ENCODE measurements at places on chromosomes 5 and 9.

GRCh38 chr5:131366428-131366827 lies 102.6 kb downstream of the CDC42SE2 start:
- DNase-seq: no peak

DNA sequence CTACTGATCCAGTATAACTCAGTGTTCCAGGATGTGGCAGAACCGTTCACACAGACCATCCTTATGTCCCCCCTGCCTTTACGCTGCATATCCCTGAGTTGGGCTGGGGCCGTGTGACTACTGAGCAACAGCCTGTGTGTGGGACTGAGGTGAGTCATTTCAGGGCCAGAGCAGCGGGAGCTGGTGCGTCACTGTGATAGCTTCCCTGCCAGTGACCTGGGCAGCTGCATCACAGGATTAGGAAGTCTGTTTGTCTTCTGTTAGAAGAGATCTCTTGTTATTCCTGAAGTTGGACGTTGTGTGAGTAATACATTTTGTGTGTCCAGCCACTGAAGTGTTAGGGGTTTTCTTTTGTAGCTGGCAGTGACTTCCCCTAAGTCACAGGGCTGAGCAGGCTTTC lies 35.6 kb downstream of the TPPP start:
- no peak for DNase-seq

GRCh38 chr9:136900988-136901515 lies 14.7 kb downstream of the TRAF2 start:
- no peak for DNase-seq

DNA sequence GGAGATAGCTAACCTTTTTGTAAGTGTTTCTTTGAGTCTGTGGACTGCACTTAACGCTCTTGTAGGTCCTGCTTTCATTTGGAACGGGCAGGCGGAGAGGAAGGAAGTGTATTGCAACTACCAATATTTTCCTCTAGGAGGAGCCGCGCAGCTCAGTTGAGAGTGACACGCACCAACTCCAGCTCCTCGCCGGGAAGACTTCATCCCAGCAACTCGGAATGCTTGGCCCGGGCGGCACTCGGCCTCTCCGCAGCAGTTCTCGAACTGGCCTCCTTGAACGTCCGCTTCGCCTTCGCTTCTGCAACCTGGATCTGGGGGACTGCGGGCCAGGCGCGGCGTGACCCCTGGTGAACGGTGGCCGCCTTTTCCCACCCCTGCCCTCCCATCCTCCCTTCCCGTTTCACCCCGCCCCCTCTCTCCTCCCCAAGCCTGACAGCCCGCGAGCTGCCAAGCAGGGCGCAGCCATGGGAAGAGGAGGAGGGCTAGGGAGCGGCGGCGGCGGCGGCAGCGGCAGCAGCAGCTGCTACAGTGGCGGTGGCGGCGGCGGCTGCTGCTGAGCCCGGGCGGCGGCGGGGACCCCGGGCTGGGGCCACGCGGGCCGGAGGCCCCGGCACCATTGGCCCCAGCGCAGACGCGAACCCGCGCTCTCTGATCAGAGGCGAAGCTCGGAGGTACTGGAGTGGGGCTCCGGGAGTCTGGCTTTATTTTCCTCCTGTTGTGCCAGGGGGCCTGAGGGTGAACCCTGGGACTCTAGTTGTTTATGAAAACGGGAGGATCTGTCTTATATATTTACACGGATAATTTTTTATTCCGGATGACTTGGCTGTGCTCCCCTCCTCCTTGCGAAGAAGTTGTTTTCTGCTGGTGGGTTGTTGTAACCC lies at the start of gene GHR:
Gene GHR (plus strand): TSS at position 155 of the 881 bp plus-strand sequence. CDS start 142,436 bp downstream, outside the sequence.
- peak; percentile 46 for DNase-seq

DNA sequence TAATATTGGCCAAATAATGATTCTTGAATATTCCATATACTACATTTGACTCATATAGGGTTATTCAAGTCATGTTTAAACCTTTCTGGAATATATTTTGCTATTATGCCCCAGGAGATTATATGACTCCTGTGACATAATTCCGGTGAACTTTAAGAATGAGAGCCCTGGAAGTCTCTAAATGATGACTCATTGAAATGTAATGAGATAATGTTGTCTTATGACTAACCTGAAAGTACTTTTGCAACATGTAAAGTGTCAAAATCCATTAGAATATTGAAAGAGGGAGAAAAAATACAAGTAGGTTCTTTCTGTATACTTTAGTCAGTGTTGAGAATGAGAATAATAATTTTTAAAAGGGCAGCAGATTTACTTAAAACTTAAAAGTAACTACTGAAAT lies 830.4 kb downstream of the MAT2B start:
- no peak for DNase-seq

DNA sequence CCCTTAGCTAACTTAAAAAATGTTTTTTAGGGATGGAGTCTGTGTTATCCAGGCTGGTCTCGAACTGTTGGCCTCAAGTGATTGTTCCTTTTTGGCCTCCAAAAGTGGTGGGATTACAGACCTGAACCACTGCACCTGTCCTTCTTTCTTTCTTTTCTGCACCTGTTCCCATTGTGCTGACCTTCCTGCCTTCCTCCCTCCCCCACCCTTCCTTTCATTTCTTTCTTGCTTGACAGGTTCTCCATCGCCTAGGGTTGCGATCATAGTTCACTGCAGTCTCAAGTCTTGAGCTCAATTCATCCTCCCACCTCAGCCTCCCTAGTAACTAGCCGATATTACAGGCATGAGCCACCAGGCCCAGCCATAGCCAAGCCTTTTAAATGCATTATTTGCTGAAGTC lies 20.6 kb downstream of the JMY start:
- no peak for DNase-seq

GRCh38 chr9:15293804-15294316 lies 13.2 kb downstream of the TTC39B start:
- no peak for DNase-seq

DNA sequence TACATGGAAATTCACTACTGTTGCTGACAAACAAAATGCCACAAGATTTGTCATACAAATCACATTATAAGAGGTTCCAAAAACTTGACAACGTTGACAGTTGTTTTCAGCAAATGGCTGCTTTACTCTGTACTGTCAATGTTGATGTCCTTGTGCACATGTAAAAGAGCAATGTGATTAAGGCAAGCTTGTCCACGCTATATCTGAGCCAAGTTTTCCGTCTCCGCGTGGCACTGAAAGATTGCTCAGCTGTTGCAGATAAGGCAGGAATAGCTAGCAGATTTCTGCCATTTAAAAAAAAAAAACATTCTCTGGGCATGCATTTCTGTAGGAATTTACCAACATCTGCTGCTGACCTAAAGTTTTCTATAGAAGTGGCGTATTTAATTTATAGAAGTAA lies 46.4 kb upstream of the MEF2C start:
- DNase-seq: no peak

GRCh38 chr9:110007477-110008270 lies 200.3 kb downstream of the C9orf152 start:
- no peak for DNase-seq

- no peak for DNase-seq
These were observed 219.3 kb upstream of the GRIN3A start for GRCh38 chr9:101957705-101958104.
